A673 (cell line): ENCODE measurements at places on chromosomes 3 and 15. TPM values are rescaled to one million over a fixed set of nuclear protein-coding genes. Genes with fewer than 3 reads are reported as not detected.
A peak's percentile ranks its signal among the peaks of the same experiment; 100 is the strongest.

Gene PTPRG
- 11.5 and 11.7 TPM in 2 replicates for total RNA-seq

Gene CFAP92
- 0.26 TPM in 1 of 2 replicates, not detected in the other for total RNA-seq

Gene BNC1
- 0.37 and 0.46 TPM in 2 replicates for total RNA-seq

Gene ANKRD63
- 2.5 TPM in 2 replicates for total RNA-seq

Gene RTF1
- 47.6 and 55.3 TPM in 2 replicates for total RNA-seq

Gene ABHD10
- total RNA-seq: 39.7 and 40.7 TPM in 2 replicates

Gene PARP9
- total RNA-seq: 10.6 and 10.8 TPM in 2 replicates

Gene GOLGA6A
- total RNA-seq: not detected in 2 replicates

DNA sequence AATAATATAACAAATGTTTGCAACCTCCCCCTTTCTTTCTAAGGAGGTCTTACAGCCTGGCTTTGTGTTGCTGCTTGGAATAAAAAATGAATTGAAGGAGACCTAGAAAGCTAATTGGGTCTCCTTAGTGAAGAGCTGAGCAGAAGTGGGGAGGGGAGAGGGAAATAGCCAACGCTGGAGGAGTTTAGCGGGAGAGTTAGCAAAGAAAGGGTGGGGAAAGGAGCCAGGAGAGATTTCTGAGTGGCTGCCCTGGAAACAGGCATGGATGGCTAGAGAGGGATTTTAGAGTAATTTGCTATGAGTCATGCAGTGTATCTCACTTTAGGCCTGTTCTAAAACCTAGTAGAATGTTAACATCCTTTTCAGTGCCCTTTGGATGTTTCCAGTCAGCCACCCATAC is 45.2 kb upstream of the PFN2 start:
- no peak overlapping the region for H3K27ac ChIP-seq
- H3K36me3 ChIP-seq: no peaks in the 10 kb centered on the region
- no peak for DNase-seq
- H3K4me3 ChIP-seq: no peak overlapping the region
- H3K27me3 ChIP-seq: no peaks in the 10 kb centered on the region

DNA sequence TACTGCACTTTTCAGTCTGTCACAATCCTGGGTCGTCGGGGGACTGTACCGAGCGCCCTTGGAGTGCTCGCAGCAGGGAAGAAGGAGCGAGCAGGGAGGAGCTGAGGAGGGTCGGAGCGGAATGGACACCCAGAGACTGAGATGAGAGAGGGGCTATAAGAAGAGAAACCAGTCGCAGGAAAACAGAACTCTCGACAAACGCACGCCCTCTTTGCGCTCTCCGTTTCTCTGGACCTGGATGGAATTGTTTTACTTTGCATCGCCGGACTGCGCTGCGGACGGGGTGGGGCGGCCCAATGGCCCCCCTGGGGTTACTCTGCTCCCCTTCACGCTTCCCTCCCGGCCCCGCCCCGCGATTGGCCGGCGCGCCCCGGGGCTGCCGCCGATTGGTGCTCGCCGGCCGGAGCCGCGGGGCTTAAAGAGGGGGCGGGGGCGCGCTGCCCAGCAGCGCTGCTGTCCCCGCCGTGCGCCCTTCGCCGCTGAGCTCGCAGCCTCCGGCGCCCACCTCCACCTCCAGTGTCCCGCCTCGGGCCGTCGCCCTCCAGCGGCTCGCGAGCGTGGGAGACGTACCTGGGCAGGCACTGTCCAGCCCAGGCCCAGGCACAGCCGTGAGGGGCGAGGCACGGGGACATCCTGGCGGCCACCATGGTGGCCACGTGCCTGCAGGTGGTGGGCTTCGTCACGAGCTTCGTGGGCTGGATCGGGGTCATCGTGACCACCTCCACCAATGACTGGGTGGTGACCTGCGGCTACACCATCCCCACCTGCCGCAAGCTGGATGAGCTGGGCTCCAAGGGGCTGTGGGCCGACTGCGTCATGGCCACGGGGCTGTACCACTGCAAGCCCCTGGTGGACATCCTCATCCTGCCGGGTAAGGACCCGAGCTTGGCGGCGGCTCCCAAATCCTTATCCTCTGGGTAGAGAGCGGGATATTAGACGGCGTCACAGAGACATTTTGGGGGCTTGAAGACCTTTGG is at the start of gene CLDN11:
CLDN11 (plus strand) TSS at position 447 of the 977 bp plus-strand sequence; CDS start at position 646, 199 bp downstream.
- H3K27ac ChIP-seq: no peak within 1 kb of the TSS
- no peaks in the 10 kb centered on the region for H3K27me3 ChIP-seq

- peaks cover 3% of the 10 kb centered on the region for H3K27me3 ChIP-seq
- no peak overlapping the region for H3K27ac ChIP-seq
- no peaks in the 10 kb centered on the region for H3K36me3 ChIP-seq
These were observed 151.4 kb downstream of the RPLP1 start for GRCh38 chr15:69604072-69604411.

DNA sequence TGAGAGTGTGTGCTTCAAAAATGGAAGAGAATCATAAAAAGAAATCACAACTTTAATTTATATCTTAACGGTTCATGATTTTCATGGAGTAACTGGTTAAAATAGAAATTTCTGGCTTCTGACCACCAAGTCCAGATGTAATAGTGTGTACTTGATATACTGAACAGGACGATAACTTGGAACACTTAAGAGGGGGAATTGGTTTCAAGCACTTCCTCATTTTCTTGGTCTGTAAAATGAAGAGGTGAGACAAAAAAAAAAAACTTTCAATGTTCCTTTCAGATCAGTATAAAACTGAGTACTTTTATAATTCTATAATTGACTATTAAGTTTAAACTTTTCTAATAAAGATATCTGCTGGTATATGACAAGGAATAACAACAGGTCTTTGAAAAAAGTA is 64.0 kb upstream of the TRA2B start:
- no peak overlapping the region for H3K27ac ChIP-seq
- no peak overlapping the region for H3K4me3 ChIP-seq
- no peaks in the 10 kb centered on the region for H3K27me3 ChIP-seq
- no peaks in the 10 kb centered on the region for H3K4me1 ChIP-seq
- no peaks in the 10 kb centered on the region for H3K36me3 ChIP-seq
- DNase-seq: no peak

DNA sequence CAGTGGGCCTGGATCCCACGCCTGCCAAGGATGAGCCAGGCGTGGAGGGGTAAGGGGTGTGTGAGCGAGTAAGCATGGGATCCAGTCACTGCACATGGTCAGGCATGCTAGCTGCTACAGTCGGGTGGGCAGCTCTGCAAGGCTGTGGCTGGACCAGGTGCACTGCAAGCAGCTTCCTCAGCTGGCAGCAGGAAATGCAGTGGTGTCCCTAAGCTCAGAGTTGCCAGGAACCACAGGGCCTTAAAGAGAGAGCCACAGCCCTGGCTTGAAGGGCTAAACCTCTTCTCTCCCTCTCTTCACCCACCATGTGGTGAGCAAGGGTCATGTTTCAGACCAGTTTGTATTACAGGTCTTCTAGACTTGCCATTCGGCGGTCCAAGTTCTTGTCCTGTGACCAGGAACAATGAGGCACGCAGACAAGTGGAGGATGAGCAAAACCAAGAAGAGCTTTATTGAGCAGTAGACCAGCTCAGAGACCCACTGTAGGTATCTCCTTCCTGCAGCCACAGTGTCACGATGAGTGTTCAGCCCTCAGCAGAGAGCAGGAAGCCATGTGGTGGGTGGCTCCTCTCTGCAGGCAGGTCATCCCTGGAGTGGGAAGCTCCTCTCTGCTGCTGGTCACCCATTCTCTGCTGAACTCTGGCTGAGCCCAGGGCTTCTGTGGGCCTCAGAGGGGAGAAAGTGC is 511.9 kb downstream of the PYDC2 start:
- DNase-seq: no peak

- H3K36me3 ChIP-seq: no peaks in the 10 kb centered on the region
- no peaks in the 10 kb centered on the region for H3K27me3 ChIP-seq
- no peak for DNase-seq
- H3K27ac ChIP-seq: no peak overlapping the region
- no peak overlapping the region for H3K4me3 ChIP-seq
These were observed 12.5 kb downstream of the SH2D7 start for GRCh38 chr15:78104566-78105475.

GRCh38 chr15:76065245-76065644 is 5.5 kb downstream of the TMEM266 start:
- DNase-seq: no peak
- peaks cover 44% of the 10 kb centered on the region for H3K27me3 ChIP-seq
- H3K27ac ChIP-seq: no peak overlapping the region
- no peaks in the 10 kb centered on the region for H3K4me1 ChIP-seq
- no peak overlapping the region for H3K4me3 ChIP-seq

GRCh38 chr3:39106281-39106811 is 1.1 kb downstream of the GORASP1 start:
- peak overlapping the region; percentile 77 for H3K27ac ChIP-seq
- no peak for DNase-seq
- H3K4me1 ChIP-seq: no peaks in the 10 kb centered on the region
- peak overlapping the region; percentile 85 for H3K4me3 ChIP-seq

- H3K4me1 ChIP-seq: no peaks in the 10 kb centered on the region
- H3K27ac ChIP-seq: no peak overlapping the region
- H3K4me3 ChIP-seq: no peak overlapping the region
- H3K27me3 ChIP-seq: no peaks in the 10 kb centered on the region
These were observed 57.2 kb downstream of the EPHB3 start for GRCh38 chr3:184618811-184619210.

- no peak overlapping the region for H3K4me3 ChIP-seq
- peaks cover 3% of the 10 kb centered on the region for H3K4me1 ChIP-seq
- no peak for DNase-seq
- H3K36me3 ChIP-seq: peaks cover 19% of the 10 kb centered on the region
- no peaks in the 10 kb centered on the region for H3K27me3 ChIP-seq
These were observed 2.8 kb upstream of the CSPG5 start for GRCh38 chr3:47581422-47581821.

DNA sequence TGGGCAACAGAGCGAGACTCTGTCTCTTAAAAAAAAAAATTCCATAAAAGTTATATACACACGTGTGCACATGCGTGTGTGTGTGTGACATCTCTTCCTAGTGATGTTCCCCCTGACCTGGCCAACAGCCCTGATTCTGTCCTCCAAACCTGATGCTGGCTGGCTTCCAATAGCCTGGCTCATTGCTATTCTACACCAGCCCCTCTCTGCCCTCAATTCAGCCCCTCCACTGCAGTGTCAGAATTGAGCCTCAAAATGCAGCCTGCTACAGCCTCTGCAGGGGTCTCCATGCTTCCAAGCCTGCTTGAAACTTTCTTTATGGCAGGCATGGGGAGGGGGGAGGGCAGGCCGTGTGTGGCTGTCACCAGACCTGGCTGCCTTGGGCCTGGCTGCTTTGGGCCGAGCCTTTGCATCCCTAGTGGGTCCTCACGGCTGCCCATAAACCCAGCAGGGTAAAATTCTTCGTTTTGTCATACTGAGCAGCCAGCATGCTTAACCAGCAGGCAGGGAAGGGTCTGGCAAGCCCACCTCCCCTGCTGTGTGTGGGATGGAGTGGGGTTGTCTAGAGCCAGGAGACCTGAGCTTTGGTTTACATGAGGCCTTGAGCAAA is 22.7 kb upstream of the DOCK3 start:
- H3K27ac ChIP-seq: no peak overlapping the region
- no peaks in the 10 kb centered on the region for H3K27me3 ChIP-seq
- no peaks in the 10 kb centered on the region for H3K36me3 ChIP-seq

DNA sequence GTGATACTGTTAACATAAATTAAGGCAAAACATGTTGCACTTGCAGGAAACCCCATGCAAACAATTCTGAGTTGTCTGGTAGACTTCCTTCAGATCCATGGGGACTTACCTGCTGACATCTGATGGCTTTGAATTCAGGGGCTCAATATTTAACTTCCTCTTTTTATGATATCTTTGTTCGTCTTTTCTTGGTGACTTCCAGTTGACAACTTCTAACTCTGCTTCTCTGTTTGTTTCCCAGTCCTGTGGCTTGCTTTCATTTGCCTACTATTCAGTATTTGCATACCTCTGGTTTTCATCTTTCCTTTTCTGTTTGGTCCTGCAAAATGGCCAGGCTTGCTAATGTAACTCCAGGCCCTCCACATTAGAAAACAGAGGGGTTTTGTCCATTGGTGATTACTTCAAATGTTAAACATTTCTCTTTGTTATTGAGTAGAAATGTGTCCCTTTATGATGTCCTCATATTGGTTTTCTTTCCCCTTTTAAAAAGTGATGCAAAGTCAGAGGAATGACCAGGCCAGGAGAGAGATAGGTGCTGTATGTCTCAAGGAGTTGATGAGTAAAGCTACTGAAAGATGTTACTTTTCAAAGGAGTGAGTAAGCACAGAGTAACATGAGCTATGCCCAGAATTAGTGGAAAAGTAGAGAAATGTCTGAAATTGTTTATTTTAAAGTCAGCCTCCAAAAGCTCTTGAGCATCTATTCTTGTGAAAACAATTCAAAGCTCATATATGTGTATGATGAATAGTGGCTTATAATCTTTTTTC is 335.9 kb downstream of the LPP start:
- H3K27ac ChIP-seq: no peak overlapping the region
- H3K36me3 ChIP-seq: no peaks in the 10 kb centered on the region
- H3K4me3 ChIP-seq: no peak overlapping the region
- no peaks in the 10 kb centered on the region for H3K27me3 ChIP-seq

DNA sequence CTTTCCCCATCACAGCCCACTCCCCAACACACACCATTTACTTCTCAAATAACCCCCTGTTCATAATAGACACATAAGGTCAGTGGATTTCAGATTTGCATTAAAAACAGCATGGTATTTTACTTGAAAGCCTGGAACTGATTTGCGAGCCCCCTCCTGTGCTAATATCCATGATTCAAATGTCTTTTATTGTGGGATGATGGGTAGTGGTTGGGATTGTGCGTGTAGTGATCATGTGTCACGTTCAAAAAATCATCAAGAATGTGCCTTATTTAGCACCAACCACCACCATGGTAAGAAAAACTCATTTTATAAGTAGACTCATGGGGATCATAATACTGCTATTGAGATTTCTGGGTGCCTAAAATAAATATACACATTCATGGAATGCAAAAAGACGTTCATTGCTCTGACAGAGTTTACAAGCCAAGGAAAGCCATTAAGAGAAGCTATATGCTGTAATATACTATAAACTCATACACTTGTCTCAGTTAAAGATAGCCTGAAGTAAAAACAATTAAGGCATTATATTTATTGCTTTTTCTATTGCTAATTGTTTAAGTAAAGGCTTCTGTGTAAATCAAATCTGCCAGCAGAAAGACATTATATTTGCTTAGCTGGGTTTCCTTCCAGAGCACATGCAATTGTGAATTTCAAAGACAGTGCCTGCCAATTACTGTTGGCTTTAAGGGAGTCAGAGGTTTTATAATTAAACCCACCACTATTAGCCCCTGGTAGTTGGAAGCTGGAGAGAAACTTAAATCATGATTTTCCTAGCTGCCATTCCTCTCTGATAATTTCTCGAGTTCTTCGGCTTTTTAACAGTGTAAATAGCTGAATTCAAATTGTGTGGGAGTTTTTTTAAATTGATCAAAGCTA is 4.0 kb downstream of the TRAT1 start:
- peaks cover 9% of the 10 kb centered on the region for H3K4me1 ChIP-seq
- no peaks in the 10 kb centered on the region for H3K36me3 ChIP-seq
- H3K27me3 ChIP-seq: no peaks in the 10 kb centered on the region
- no peak overlapping the region for H3K27ac ChIP-seq
- no peak overlapping the region for H3K4me3 ChIP-seq

- no peak overlapping the region for H3K27ac ChIP-seq
- no peak for DNase-seq
- H3K4me3 ChIP-seq: no peak overlapping the region
- H3K27me3 ChIP-seq: peaks cover 12% of the 10 kb centered on the region
These were observed 42.5 kb upstream of the ANKRD34C start for GRCh38 chr15:79240036-79240435.
